ENCODE measurements at places on chromosomes 1 and 21.
A peak's percentile ranks its signal among the peaks of the same experiment; 100 is the strongest.

DNA sequence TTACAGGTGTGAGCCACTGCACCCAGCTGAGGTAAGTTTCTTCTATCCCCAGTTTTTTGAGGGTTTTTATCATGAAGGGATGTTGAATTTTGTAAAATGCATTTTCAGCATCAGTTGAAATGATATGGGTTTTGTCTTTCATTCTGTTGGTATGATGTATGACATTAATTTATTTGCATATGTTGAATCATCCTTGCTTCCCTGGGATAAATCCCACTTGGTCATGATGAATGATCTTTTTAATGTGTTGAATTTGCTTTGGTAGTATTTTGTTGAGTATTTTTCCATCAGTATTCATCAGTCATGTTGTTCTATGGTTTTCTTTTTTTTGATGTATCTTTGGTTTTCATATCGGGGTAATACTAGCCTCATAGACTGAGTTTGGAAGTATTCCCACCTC is 141.0 kb downstream of the RPS6KC1 start:
- DNase-seq, result no peak

GRCh38 chr1:202201266-202201665 is 7.7 kb downstream of the LGR6 start:
- no peak for DNase-seq

DNA sequence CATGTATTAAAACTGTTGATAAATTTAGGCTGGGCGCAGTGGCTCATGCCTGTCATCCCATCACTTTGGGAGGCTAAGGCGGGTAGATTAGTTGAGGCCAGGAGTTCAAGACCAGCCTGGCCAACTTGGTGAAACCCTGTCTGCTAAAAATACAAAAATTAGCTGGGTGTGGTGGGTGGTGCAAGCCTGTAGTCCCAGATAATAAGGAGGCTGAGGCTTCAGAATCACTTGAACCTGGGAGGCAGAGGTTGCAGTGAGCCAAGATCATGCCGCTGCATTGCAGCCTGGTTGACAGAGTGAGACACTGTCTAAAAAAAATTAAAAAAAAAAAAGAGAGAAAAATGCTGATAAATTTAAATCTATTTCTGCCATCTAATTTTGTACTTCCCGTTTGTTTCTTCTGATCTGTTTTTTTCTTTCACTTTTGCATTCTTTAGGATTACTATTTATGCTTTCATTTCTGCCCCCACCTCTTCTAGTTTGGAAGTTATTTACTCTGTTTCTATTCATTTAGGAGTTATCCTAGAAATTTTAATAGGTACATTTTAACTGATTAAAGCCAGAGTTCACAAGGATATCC is 3.2 kb upstream of the DENND1B start:
- DNase-seq, result no peak

GRCh38 chr1:106366627-106367319 is 689.7 kb upstream of the PRMT6 start:
- DNase-seq, result no peak

- no peak for DNase-seq
These were observed 4.7 kb upstream of the NDUFS5 start for GRCh38 chr1:39021426-39021825.

DNA sequence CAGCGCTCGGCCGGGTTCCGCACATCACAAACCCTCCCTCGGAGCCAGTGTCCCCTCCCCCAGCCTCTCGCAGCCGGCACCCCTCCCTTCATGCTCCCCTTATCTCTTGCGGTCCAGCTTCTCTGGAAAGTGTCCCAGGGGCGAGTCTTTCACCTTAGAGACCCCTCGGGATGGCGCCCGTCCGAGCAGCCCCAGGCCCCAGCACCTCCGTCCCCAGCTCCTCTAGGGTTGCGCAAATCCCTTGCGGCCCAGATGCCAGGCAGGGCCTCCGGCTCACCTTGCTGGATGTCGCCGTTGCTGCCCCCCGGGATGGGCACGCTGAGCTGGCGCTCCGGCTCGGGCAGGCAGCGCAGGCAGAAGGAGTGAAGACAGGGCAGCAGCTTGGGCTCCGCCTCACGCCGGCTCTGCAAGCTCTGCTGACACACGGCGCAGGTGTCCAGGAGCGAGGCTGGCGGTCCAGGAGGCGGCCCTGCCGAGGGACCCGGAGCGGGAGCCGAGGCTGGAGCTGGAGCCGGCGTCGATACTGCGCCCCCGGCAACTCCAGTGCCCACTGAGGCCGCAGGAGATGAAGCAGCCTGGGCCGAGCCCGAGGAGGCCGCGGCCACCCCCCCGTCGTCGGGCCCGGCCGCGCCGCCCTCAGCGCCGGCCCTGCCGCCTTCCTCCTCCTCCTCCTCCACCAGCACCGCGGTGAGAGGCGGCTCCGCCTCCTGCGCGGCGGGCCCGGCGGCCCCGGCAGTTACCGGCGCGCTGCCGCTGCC is 550 bp downstream of the TRIM33 start:
- DNase-seq, result peak; percentile 52

- DNase-seq, result no peak
These were observed 24.5 kb upstream of the TSPAN2 start for GRCh38 chr1:115113766-115114165.

DNA sequence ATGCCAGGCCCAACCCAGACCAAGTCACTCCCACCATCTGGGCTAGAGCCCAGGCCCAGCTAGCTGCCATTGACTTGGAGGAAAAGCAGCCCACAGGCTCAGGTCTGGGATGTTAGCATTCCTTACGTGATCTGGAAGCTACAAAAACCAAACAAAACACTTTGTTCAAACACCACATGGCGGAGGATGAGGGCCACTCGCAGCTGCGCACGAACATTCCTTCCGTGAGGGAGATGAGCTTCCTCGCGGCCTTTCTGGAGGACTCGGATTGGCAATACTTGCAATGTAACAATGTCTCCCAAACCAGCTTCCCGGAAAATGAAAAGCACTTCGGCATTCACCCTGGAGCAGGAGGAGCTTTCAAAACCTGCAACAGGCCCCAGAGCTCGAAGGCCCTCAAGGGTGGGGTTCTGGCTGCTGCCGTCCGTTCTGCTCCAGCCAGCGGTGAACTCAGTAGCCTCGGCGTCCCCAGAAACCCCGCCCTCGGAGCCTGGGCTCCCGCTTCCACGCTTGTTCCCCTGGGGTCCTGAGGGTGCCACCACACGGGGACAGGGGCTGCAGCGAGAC is 40.5 kb downstream of the COL6A1 start:
- no peak for DNase-seq

DNA sequence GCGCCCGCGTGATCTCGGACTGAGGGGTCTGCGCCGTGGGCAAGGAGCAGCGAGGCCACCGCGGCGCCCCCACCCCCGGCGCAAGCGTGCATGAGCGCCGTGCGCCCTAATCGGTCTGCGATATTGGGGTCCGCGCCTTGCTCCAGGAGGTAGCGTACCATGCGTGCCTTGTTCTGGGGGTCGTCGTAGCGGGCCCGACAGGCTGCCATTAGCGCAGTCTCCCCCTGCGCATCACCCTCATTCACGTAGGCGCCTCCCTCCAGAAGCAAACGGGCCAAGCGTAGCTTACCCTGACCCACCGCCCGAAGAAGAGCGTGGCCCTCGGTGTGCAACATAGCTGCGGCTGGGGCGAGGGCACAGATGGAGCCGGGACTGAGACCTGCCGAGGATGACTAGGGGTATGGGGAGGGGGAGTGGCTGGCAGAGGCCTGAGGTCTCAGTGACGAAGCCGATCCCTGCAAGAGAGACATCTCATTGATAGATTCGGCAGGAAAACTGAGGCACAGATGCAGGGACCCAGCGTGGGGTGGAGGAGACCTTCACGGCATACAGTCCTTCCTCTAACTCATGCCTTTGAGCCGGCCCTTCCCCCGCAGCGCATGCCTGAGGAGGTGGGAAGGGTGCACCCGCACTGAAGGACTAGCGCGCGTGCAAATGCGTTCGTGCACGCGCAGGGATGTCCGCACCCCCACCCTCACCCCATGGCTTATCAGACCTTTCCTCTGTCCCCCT is 2.8 kb downstream of the ANKRD34A start:
- DNase-seq, result peak; percentile 46

DNA sequence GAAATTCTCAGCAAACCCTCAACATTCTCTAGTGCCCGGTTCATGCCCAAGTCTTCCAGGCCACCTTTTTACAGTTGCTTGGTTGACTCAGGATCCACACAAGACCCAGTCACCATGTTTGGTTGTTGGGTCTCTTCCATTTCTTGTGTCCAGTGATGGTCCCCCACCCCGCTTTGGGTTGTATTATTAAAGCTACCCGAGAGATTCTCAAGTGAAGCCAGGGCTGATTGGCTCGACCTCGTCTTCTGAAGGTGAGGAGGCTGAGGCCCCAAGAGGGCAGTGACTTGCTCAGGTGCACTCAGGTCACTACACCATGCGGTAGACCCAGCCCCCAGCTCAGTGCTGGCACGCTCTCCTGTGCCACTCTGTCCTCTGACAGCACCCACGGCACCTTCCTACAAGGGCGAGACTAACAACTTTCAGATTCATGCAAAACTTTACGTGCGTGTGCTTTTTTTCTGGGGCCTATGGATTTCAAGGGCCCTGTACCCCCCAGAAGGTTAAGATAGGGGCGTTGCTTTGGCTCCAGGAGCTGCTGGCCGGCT is 50.3 kb downstream of the CAPN9 start:
- no peak for DNase-seq

DNA sequence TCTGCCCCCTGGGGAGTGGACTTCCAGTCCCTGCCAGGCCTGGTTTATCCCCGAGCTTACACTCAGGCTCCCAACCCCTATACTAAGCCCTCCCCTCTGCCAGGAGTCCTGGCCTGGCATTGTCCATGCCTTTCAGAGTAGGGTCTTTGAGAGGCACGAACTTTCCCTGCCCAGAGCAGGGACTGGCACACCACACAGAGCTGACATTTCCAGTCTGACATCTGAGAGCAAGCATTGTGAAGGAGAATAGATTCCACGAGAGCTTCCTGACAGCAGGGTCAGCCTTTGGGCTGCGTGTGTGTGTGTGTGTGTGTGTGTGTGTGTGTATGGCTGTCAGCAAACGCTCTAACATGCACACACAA is 59.5 kb upstream of the LAPTM5 start:
- no peak for DNase-seq

DNA sequence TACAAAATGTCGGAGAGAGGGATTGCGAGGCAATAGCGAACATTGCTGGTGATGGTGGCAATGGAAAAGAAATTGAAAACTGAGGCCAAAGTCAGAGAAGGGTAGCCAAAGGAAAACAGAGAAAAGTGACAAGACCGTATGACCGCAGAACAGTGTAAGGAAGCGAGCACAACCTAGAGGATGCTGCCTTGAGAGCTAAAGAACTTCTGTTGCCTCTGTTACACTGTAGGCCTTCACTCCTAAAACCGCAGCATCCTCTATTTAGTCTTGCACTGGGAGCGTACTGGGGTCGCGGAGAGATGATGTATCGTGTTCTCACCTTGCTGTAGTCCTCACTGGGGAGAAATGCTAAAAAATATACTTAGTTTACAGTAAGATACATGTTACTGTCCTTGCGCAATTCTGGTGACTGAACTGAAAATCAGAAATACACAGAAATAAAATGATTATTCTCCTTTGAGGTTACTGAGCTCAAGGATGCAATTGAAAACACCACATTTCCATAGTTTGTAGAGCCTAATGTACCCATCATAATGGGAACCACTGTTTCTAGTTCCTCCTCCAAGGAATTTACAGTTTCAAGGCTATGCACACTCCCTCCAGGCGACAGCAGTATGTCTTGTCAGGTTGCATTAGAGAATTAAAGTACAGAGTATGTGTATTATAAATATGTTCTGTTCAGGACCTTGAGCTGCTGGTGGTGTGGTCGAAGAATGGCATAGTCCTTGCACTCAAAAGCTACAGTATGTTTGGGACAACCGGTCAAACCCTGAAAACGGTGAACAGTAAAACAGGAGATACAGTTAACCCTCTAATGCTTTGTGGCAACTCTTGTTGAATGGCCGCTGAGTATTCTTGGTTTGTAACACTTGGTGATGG is 1.3 kb downstream of the NEK7 start:
- DNase-seq, result no peak

DNA sequence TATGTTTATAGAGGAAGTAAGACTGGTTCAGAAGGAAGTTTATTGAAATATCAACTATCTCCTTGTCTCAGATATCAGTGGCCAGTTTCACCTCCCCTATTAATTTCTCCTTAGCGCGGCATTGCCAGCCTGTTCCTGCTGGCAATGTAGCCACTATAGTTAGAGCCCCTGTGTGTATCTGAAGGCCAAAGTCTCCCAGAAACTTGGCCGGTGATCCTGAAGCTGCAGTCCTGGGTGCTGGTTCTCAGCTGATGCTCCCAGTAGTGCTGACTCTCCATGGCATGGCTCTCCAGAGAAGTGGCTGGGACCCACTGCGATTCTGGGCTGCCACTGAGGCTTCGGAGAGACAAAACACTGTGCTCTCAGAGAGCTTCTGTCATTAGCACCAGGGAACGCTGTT is 59.9 kb downstream of the TNN start:
- DNase-seq, result no peak

- DNase-seq, result no peak
These were observed 71.3 kb downstream of the ATP5PO start for GRCh38 chr21:33844104-33844889.

DNA sequence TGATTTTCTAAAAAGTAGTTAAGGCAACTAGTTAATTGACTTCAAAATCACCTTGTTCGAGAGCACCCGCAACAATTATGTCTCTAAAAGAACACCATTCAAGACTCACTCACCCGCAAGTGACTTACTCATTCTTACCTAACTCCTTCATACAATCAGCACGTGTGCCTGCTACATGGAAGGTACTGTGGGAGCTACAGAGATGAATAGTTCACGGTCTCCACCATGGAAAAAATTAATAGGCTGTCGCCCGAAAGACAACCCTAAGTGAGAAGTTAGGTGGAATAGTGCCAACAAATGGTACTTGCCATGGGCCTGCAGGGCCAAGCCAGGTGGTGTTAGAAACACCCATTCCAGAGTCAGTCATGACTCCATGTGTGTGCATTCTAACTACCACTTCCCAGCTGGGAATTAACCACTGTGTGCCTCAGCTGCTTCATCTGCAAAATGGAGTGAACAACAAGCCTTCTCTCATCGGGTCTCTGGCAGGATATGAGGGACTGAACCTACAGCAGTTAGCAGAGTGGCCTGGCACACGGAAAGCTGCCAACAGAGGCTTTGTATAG is 7.1 kb downstream of the SSBP3 start:
- no peak for DNase-seq

DNA sequence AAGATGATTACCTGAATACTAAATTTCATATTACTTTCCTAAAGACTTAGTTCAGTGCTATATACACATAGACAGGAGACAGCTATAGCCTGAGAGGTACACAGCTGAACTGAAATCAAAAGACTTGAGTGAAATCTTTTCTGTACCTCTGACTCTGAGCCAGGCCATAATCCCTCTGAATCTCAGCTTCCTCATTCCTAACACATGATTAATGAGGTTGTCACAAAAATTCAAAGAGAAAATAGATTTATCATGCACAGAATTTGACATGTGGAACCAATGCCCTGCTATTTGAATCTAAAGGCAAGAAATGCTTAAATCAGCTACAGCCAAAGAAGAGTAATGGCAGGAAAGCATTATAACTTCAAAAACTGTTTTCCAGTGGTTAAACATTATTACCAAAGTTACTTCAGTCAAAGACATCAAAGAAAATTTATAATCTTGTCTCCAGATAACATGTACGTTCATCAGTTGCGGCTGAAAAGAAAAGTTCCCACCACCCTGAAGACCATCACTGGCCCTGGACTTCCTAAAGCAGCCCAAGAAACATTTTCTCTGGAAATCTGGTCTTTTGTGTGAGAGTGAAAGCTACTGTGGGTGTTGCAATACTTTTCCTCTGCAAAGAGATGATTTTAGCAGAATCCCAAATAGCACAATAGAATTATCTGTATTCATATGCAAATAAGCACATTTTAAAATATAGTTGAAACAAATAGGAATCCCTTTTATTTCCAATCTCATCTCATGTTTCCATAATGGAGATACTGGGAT is 13.8 kb upstream of the ATP1A1 start:
- no peak for DNase-seq
